DMS79 (cell line): ENCODE measurements at places on chromosomes 7 and 10.

GRCh38 chr7:90596671-90597562 is 796 bp downstream of the CDK14 start:
- no peak for DNase-seq

GRCh38 chr7:139265673-139266072 is 34.6 kb downstream of the UBN2 start:
- no peak for DNase-seq

GRCh38 chr10:103479135-103479534 is at the start of gene CALHM3:
CALHM3 (minus strand) TSS chr10:103479240; CDS start chr10:103479032, 208 bp downstream.
- no peak for DNase-seq

DNA sequence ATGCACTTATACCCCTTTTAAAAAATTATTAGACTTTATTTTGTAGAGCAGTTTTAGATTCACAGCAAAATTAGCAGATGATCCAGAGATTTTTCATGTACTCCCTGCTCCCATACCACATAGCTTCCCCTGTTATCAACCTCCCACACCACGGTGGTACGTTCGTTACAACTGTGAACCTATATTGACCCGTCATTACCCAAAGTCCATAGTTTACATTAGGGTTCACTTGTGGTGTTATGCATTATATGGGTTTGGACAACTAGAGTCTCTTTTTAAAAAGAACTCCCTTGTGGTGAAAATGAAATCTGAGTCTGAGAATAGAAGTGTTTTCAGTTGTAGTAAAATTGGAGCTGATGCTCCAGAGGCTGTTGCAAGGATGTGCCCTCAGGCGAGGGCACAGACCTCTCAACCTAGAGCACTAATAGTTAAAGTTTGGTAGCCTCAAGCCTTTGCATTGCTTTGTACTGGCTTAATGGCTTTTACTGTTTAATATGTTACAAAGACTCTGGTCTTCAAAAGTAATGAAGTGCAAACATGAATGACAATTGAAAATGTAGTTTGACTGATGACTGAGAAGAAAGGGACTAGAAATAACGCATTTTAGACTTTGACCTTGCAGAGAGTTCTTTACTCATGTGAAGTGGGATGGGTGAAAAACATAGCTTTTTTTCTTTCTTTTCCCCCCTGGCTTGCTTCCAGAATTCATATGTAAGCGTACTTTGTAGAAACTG is 30.6 kb upstream of the CSTF2T start:
- no peak for DNase-seq

DNA sequence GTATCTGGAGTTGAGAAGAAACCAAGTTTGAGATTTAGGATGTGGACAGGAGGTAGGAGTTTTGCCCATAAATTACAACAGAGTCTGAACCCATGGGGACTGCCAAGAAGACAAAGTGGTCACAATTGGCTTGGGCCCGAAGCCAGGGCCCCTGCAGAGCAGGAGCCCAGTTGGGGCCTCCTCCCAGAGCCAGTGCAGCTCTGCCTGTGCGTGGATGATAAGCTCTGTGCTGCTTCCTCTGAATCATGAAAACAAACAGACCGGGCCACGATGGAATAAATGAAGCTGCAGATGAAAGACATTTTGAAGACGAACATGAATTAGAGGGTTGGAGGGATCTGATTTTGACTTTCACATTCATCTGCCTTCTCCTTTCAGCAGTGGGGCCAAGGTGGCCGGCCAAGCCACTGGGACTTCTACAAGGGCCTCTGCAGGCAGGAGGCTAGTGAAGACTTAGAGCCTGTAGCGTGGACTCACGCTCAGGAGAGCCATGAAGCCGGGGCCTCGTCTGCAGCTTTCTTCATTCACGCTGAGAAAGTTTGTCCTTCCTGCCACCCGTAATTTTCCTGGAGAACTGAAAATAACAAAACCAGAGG is 156.8 kb upstream of the LYZL1 start:
- DNase-seq, result no peak

- DNase-seq, result no peak
Observed at GRCh38 chr10:96971324-96971723, 139.2 kb downstream of the LCOR start.

DNA sequence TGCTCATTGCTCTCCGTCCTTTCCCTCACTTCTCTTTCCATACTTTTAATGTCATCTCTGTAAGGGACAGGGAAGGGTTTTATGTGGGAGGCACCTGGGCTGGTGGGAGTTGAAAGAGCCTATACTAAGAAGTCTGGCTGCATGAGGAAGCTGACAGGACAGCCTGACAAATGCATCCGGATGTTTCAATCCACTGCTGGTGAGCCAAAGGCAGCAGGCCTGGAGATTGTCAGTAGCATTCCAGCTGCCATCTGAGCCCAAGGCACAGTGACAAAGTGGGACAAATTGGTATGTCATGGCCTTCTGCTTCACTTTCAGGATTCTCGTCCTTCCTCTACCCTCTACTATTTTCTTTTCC is 218.4 kb downstream of the STK31 start:
- DNase-seq, result no peak

DNA sequence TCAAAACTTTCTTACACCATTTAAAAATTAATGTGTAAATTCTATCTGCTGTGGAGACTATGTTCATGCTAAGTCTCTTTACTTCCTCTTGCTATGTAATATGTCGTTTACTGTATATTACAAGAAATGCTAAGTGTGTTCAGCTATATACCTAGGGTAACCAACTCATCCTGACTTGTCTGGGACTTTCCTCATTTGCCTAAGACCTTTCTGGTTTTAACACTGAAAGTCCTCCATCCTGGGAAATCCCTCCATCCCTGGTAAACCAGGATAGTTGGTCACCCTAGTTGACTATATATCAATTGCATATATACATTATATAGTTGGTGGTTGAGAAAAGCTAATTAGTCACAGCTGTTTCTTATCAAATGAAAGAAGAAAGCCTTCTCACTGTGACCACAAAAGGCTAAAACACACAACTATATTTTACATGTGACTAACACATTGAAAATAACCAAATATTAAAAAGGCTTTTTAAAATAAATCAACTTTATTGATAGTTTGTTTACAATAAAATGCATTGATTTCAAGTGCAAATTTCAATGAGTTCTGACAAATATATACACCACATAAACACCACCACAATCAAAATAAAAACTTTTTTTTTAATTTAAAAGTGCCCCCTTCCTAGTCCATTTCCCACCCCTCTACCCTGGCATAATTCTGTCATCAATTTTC is 167.7 kb upstream of the INHBA start:
- no peak for DNase-seq

GRCh38 chr7:20190560-20191390 is 26.4 kb downstream of the MACC1 start:
- no peak for DNase-seq

- no peak for DNase-seq
Observed at GRCh38 chr7:110987127-110987693, 103.7 kb upstream of the LRRN3 start.

DNA sequence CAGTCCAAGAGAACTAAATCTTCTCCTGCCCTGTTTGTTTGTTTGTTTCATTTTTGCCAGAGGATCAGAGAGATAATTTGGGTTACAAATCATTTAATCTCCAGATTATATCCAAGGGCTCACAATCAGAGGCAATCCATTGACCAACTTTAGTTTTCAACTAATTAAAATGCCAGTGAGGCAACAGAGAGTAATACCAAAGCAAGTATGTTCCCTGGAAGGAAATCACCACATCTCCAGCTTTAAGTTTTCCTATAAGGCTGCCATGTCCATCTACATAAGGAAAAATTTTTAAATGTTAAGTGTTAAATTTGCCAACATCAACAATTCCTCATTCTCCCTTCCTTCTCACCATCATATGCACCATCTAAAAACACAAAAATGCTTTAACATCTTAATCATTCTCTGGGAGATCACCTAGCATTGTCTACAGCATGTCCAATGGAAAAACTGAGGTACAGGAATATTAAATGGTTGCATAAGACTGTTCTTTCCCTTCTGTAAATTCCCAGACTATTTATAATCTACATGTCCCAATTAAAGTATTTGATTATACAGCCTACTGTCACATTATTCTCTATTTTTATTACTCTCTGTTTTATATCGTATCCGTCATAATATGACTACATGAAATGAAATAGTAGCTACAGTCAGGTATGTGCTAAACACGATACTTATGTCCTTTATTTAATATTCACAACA is 14.1 kb downstream of the USP54 start:
- DNase-seq, result no peak

DNA sequence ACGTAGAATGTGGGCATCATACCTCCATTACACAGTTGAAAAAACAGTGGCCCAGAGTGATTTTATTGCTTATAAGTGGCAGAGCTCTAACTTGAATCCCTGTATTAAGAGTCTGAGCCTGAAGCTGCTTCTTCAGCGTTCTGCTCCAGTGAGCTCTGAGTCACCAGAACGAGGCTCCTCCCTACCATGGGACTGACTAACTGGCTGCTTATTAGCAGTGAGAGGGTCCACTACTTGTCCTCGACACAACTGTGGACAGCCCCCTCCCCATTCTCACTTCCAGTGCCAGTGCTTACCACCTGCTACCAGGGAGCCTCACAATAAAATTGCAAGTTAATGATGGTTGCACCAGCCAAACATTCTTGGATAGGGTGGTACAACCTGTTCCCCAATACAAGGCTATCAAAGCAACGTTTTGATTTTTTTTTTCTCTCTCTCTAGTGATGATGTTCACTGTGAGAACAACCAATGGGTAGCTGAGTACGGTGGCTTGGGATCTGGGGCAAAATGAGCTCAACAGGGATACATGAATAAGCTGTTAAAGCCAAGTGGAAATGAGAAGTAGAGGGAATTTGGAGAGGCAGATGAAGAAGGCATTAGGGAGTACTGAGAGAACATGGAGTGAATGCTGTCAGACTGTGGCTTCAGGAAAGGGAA is 2.7 kb upstream of the NRG3 start:
- DNase-seq, result no peak
